Lung microvascular endothelial cell (primary cell): ENCODE measurements at places on chromosomes 3 and 15.
A peak's percentile ranks its signal among the peaks of the same experiment; 100 is the strongest.

- DNase-seq = peak; percentile 62
Observed at GRCh38 chr3:188432802-188433520, 279.0 kb downstream of the LPP start.

DNA sequence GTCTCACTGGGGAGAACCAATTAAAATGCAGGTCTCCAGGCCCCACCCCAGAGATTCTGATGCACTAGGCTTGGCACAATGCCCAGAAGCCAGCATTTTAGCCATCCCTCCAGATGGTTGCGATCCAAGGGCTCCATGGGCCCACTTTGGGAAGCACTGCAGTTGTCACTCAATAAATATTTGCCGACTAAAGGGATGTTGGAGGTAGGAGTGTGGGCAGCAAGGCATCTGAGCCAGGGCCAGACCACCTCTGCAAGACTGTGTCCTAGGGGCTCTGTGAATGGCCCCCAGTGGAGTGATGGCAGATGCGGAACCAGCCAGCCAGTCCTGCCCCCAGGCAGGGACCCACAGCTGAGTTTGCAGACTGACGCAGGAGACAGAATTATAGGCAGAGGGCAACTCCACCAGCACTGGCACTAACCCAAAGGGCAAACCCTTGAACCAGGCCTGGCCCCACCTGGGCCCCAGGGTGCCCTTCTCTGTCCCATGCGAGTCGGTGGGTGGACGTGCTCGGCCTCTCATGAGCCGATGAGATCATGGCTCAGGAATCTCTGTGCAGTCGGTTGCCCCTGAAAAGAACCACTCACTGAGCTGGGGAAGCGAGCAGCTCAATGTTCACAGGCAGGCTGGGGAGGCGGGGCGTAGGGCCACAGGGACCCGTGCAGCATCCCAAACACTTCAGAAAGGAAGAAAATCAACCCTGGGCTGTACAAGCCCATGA is 49.7 kb downstream of the SEMA5B start:
- DNase-seq = no peak

GRCh38 chr3:98763819-98764418 is 779 bp downstream of the ST3GAL6 start:
- DNase-seq = no peak

GRCh38 chr3:148646126-148646665 is 51.5 kb upstream of the AGTR1 start:
- DNase-seq = no peak
